ENCODE measurements at places on chromosomes 12 and 14. TPM values are rescaled to one million over a fixed set of nuclear protein-coding genes. Genes with fewer than 3 reads are reported as not detected.

The BEGAIN gene
- total RNA-seq = 3.2 TPM

GRCh38 chr14:67464377-67464776 lies 24.1 kb downstream of the TMEM229B start:
- DNase-seq = no peak

DNA sequence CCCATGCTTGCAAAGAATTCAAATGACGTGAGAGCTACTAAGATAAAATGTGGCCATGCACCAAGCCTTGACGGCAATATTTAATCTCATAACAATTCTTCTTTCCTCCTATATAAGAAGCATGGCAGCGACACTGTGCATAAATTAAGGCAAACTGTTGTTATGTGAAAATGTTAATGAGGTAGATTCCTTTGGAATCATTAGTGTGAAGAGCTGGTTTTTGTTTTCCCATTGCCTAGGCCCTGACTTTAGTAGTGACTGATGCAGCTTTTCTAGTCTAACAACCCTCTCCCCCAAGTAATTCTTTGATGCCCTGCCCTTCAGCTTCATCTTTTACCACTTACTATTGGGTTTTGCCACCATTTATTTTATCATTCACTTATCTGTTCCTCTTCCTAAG lies 10.6 kb upstream of the PSEN1 start:
- DNase-seq = no peak

The WIF1 gene
- total RNA-seq = not detected

DNA sequence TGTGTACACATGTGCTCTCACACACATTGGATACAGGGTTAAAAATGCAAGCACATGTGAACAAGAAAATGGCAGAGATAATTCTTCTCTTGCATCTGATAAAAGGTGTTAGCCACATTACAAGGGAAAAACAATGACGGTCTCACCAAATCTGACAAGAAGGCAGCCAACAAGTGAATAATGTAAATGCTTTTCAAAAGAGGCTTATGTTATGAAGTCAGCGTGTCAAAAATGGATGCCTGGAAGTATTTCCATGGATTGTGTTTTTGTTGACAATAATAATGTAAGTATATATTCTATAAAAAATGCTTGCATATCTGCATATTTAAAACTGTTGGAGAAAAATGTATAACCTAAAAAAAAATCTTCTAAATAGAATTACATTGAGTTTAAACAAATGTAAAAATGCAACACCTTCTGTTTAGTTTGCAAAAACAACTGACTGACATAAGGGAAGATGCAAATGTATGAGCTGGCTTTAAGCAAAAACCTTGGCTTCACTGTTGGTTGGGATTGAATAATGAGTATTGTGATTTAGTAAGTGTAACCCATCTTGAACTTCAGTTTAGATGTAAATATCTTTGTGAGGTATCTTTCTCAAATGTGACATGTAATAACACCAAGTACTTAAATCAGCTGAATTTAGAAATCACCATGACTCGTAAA lies 424.9 kb downstream of the PDZRN4 start:
- no peak for DNase-seq

- peak; percentile 38 for DNase-seq
Measured at GRCh38 chr14:32201193-32201815, 541 bp upstream of the RNU6-7 start.

The NYNRIN gene
- total RNA-seq = 6.3 TPM

- DNase-seq = no peak
Measured at GRCh38 chr14:99147366-99147740, 124.6 kb downstream of the BCL11B start.

The VWF gene
- total RNA-seq = 1.5 TPM

DNA sequence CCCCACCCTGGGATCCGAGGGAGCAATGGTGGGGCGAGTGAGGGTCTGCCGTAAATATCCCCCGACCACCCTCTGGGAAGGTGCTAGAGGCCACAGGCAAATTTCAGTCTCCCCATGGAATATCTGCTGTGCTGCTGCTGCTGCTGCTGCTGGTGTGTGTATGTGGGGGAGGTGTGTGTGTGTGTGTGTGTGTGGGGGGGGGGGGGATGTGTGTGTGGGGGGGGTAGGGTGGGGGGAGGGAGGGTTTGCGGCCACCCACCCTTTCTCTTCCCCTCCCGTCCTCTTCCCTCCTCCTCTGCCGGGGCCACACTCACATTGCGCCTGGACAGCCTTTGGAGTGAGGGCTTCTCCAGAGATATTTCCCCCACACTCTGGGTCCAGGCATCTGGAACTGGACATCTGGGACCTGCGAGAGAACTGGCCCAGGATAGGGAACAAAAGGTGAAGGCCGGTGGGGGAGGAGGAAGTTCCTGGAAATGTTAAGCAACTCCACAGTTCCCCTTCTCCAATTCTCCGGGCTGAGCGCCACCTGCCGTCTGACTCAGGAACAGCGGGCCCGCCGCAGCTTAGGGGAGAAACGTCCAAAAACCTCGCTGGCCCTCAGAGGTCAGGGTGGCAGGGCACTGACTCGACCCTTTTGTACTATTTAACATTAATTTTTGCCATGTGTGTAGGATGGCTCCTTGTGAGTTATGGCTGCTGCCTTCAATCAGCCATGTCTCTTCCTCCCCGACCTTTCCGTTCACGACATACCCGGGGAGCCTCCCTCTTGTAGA lies at the start of gene C1RL:
Gene C1RL, minus strand, starts transcription at position 419 of the 776 bp plus-strand sequence. Its CDS starts 34 bp downstream, at position 385.
- DNase-seq = peak; percentile 39

- no peak for DNase-seq
Measured at GRCh38 chr12:8698879-8699278, 1.1 kb downstream of the RIMKLB start.

DNA sequence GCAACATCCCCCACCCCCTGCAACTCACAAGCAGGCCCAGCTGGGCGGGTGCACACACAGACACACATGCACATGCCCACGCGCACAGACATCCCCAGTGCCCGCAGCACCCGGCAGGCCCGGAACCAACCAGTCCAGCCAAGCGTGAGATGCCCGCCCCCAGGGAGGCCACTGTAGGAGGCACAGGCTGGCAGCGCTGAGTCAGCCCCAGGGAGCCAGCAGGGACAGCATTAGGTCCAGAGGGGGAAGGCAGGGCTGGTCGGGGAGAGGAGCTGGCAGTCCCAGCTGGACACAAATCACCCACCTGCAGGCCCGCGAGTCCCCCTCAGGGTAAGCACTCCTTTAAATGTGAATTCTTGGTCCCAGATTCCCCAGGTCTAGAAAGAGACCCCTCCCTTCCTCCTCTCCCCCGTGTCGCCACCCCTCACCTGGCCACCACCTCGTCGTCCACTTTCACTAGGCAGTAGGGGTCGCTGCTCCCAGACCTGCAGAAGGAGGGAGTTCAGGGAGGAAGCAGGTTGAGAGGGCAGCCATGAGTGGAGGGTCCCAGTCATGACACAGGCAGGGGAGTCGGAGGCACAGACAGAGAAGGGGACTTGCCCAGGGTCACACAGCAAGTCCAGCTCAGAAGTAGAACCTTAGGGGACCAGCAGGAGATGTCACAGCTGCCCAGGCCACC lies 5.0 kb downstream of the RASAL1 start:
- DNase-seq = no peak

DNA sequence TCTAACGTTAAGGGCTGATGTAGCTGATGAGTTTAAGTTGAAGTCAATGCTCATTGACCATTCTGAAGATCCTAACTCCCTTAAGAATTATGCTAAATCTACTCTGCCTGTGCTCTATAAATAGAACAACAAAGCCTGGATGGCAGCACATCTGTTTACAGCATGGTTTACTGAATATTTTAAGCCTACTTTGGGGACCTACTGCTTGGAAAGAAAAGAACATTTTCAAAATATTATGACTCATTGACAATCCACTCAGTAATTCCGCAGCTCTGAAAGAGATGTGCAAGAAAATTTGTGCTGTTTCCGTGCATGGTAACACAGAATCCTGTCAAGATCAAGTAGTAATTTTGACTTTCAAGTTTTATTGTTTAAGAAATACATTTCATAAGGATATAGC lies 35.0 kb upstream of the NAV3 start:
- DNase-seq = no peak

- DNase-seq = no peak
Measured at GRCh38 chr14:67331368-67332125, 28.1 kb downstream of the ATP6V1D start.

- no peak for DNase-seq
Measured at GRCh38 chr14:69303086-69303485, 43.1 kb downstream of the GALNT16 start.

The LRRC9 gene
- not detected for total RNA-seq
